Substantia nigra (tissue), 51 donors: ENCODE measurements at places on chromosomes 7 and 10.

GRCh38 chr7:12422554-12423320 is 19.1 kb upstream of the VWDE start:
- no peak for DNase-seq

DNA sequence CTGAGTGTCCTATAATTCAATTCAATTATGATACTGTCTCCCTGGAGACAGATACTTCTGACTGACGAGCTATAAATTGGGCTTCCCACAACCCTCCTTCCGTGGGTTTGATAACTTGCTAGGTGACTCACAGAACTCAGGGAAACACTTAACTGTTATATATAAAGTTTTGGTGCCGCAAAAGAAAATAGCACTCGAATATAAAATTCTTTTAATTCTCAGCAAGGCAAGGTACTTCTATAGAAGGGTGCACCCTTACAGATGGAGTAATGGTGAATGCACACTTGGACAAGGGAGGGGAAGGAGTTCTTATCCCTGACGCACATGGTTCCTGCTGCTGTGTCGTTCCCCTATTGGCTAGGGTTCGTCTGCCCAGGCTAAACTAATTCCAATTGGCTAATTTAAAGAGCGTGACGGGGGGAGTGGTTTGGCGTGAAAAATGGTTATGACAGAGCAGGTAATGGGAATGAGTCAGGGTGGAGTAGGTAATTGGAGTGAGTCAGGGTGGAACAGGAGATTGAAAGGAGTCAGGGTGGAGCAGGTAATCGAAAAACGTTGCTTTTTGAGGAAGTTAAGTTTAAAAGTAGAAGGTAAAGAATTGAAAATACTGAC is 20.8 kb upstream of the GHITM start:
- DNase-seq: no peak

- DNase-seq: no peak
Observed at GRCh38 chr10:10587744-10588393, 429.8 kb upstream of the CELF2 start.

GRCh38 chr10:122374237-122374858 is at the start of gene PLEKHA1:
TSS of gene PLEKHA1 (plus strand) at chr10:122374708. CDS start at chr10:122393201, 18,493 bp downstream.
- peak; percentile 91 for DNase-seq

DNA sequence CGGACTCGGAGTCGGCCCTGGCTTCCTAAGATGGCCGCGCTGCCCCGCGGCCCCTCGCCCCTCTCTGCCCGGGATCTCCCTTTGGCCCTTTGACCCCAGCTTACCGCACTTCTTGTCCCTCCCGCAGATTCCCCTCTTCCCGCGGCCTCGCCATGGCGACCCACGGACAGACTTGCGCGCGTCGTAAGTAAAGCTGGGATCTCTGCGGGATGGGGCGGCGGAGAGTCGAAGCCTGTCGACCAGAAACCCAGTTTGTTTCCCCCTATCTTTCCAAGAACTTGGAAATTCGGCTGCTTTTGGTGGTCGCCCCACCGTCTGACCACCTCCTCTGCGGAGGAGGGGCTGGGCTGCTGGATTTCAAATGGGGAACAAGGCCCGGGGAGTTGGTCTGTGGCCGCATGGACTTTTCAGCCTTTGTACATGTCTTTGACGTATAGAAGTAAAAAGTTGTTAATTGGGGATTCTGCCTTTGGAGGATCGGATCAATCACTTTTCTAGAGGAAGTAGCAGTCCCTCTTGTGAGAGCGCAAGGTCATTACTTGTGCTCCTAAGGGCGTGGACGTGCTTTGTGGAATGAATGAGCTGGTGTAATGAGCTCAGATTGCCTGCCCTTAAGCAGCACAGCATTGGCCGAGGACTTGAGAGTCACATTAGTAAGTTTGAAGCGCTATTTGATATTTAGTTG is 553 bp downstream of the VDAC2 start:
- no peak for DNase-seq

GRCh38 chr7:82886324-82886723 is 276.4 kb downstream of the PCLO start:
- DNase-seq: no peak

DNA sequence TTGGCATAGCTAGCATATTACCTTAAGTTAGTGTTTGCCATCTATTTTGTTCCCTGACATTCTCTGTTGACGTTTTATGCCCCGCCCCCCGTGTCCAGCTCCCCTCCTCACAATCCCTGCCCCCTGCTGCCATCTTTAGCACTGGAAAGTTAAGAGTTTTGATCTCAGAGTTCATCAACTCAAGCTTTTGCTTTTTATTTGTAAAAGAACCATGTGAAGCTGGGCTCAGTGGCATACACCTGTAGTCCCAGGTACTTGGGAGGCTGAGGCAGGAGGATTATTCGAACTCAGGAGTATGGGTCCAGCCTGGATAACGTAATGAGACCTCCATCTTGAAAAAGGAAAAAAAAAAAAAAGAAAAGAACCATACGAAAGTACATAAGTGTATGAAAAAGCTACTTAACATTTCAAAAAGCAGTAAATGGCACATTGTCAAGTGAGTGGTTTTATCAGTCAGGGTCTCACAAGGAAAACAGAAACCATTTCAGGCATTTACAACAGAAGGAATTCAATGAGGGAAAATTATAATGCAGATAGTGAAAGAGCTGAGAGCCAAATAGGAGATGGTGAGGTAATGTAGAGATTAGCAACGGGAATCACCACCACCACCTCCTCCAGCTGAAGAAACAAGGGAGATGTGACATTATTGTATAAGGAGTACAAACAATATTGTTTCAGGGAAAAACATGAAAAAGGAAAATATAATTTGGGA is 64.9 kb downstream of the MCU start:
- no peak for DNase-seq

GRCh38 chr7:14841086-14841485 is 61.5 kb downstream of the DGKB start:
- no peak for DNase-seq

- no peak for DNase-seq
Observed at GRCh38 chr7:153381275-153382040, 621.9 kb downstream of the ACTR3B start.

DNA sequence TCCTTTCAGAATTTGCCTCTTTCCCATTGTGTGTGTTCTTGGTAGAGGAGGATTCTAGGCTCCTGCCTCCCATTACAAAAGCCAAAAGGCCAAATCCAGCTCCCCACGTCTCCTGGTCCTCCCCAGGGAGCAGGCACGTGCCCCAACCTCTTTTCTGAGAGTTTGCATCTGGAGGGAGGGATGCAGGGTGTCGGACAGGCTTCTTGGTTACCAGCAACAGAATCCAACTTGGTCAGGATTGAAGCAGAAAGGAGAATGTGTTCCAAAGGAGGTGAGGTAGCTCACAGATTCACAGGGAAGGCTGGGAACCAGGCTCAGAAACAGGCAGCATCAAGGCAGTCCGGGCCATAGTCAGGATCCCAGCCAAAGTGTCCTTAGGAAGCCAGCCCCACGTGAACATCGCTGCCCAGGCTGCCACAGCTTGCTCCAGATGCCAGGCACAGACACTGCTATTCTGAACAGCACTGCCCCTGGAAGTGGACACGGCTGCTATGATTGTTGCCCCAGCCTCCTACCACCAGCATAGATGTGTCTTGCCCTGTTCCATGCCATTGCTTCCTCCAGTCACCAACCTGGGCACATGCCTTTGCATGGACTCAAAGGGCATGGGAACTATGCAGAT is 264.2 kb upstream of the ZMIZ1 start:
- no peak for DNase-seq

DNA sequence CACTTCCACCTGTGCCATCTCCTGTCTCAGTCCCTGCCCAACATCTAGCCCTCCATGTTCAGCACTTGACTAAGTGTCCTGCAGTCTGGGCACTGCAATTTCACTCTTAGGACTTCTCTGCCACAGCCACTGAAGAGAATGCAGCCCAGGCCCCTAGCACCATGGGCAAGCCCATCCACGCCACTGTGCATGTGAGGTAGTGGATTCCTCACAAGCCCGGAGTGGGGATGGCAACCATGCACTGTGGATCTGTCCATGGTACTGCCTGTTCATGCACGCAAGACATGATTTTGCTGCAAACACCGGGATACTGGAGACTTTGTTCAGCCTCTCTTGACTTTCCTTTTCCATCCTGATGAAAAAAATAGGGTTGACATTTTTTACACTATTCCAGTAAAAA is 12.3 kb downstream of the DDC start:
- DNase-seq: no peak

DNA sequence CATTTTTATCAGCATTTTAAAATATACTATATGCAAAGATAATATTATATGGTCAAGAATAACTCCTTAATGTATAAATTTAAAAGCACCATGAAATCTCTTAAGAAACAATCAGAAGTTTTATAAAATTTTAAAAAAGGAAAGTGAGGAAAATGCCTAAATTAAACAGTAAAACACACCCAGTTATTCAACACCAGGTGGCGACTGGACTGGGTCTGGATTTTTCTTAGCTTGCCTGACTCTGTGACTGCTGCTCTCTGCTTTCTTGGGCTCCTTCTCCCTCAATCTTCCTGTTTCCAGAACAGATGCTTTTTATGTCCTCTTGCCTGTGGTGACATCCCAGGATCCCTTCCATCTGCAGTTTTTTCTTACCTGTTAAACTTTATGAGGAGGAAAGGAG is 200.3 kb downstream of the BICC1 start:
- DNase-seq: no peak
